ENCODE measurements at places on chromosomes 7 and 10.

DNA sequence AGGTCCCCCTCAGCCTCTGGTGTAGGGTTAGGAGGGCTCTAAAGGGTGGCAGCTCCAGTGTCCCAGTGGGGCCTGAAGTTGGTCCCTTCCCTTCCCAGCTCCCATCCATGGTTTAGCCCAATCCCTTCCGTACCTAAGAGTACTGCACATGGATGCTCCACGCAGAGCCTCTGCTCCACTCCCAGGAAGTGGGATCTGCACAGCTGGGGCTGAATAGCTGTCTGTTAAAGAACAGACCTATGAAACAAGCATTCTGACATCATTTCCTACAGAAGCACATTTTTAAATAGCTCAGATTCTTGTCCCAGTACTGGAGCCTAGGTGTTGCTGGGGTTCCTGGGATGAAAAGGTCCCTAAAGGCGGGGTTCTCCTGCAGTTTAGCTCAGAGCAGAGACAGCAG is 135.9 kb downstream of the ZMYND11 start:
- H3K4me3 ChIP-seq: no peak overlapping the region
- no peaks in the 10 kb centered on the region for H3K4me1 ChIP-seq
- no peaks in the 10 kb centered on the region for H3K27me3 ChIP-seq
- no peaks in the 10 kb centered on the region for H3K36me3 ChIP-seq
- no peak for DNase-seq

- H3K27me3 ChIP-seq: no peaks in the 10 kb centered on the region
- H3K4me1 ChIP-seq: no peaks in the 10 kb centered on the region
- H3K36me3 ChIP-seq: no peaks in the 10 kb centered on the region
- no peak overlapping the region for H3K4me3 ChIP-seq
These were observed 74.1 kb downstream of the ZMYND11 start for GRCh38 chr10:209357-209756.

- peaks cover 27% of the 10 kb centered on the region for H3K4me1 ChIP-seq
- no peak overlapping the region for H3K27ac ChIP-seq
- no peak overlapping the region for H3K4me3 ChIP-seq
- no peaks in the 10 kb centered on the region for H3K36me3 ChIP-seq
- peak; percentile 8 for DNase-seq
These were observed 77.9 kb upstream of the PLXNA4 start for GRCh38 chr7:132654150-132654549.

GRCh38 chr10:116765648-116766081 is 23.3 kb upstream of the HSPA12A start:
- H3K4me1 ChIP-seq: no peaks in the 10 kb centered on the region
- H3K27ac ChIP-seq: no peak overlapping the region
- DNase-seq: no peak
- no peaks in the 10 kb centered on the region for H3K36me3 ChIP-seq
- no peak overlapping the region for H3K4me3 ChIP-seq

DNA sequence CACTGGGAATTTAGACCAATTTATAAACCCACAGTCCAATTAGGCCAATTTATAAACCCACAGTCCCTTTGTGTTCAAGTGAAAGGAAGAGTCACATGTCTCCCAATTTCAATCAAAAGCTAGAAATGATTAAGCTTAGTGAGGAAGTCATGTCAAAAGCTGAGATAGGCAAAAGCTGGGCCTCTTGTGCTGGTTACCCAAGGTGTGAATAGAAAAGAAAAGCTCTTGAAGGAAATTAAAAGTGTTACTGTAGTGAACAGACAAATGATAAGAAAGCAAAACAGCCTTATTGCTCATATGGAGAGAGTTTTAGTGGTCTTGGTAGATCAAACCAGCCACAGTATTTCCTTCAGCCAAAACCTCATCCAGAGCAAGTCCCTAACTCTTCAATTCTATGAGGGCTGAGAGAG is 245.0 kb downstream of the HDAC9 start:
- no peaks in the 10 kb centered on the region for H3K36me3 ChIP-seq
- H3K27me3 ChIP-seq: no peaks in the 10 kb centered on the region
- H3K4me3 ChIP-seq: no peak overlapping the region
- H3K27ac ChIP-seq: no peak overlapping the region

All from CD8-positive, alpha-beta memory T cell (primary cell).